ENCODE measurements at places on chromosomes 12 and 14.

DNA sequence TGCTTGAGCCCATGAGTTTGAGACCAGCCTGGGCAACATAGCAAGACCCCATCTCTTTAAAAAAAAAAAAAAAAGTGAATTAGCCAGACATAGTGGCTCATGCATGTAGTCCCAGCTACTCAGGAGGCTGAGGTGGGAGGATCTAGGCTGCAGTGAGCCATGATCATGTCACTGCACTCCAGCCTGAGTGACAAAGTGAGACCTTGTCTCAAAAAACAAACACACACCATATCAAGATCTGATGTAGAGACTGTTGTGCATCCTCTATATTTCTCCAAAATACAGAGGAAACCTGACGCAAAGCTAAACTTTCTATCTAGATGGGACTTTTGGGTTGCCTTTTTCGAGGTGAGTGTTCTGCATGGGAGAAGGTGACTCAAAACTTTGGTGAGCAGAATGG lies 77.4 kb upstream of the SLC8A3 start:
- DNase-seq, result no peak

DNA sequence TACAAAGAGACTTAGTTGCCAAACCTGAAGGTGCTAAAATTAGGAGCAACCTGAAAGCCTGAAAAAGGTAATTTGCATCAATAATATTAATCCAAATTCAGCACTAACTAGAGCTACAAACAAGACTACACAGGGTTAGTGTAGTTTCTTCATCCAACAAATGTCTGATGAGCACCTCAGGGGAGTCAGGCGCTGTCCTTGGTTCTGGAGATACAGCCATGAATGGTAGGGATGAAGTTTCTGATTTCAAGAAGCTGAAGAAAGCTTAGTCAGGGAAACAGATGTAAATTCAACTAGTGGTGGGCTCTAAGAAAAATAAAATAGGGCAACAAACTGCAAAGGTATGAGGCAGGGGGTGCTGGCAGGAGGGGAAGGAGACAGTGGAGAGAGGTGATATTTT lies 266.3 kb downstream of the GLT1D1 start:
- DNase-seq, result peak; percentile 5

GRCh38 chr12:53060721-53061276 lies 10.9 kb downstream of the TNS2 start:
- DNase-seq, result no peak

DNA sequence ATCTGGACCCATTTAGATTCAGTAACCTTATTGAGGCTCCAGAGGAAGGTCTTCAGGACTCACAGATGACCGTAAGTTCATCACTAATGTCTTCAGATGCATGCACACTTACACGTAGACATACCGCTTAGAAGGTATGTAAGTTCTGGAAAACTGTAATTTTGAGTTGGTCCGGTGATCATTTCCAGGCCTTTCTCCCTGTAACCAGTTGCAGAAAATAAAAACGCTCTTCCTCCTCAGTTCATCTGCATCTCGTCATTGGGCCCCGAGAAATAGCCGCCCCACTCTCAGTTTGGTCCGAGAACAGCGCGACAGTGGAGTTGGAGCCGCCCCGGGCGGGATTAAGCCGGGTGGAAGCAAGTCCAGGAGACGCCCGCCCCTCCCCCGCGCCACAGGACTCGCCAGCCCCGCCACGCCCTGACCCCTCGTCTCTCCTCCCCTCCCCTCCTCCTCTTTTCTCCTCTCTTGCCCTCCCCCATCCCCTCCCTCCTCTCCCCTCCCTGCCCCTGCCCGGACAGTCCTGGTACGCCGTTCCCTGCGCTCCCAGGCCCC lies 83.7 kb downstream of the TNFAIP2 start:
- no peak for DNase-seq

- no peak for DNase-seq
Measured at GRCh38 chr12:60539592-60539991, 943.8 kb downstream of the SLC16A7 start.

DNA sequence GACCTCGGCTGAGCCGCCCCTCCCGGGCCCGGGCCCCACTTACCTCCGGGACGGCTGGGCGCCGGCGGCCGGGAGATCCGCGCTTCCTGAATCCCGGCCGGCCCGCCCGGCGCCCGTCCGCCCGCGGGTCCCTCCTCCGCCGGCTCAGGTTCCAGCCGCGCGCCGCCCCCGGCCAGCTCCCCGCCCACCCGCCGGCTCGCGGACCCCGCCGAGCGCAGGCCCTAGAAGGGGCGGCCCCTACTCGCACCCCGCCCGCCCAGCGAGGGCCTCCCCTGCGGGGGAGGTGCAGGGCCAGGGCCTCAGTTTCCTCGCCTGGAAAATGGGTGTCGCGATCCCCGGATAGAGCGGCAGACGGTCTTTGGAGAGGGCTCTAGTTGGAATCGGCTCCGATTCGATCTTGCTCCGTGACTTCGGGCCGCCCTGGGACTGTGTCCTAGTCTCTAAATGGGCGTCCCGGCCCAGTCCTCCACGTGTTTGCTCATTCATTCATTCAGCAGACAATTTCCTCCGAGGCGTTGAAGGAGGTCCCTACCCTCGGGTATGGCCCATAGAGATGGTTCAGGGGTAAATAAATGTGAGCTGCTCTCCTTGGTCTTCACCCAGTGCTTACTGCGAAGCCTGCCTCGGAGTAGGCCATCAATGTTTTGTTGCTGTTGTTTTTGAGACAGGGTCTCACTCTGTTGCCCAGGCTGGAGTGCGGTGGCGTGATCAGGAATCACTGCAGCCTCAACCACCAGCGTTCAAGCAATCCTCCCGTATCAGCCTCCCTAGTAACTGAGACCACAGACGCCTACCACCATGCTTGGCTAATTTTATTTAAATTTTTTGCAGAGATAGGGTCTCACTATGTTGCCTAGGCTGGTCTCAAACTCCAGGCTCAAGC lies at the start of gene TRPV4:
Gene TRPV4, minus strand, starts transcription at position 92 of the 883 bp plus-strand sequence. CDS start 18,602 bp downstream, outside the sequence.
- peak; percentile 41 for DNase-seq

DNA sequence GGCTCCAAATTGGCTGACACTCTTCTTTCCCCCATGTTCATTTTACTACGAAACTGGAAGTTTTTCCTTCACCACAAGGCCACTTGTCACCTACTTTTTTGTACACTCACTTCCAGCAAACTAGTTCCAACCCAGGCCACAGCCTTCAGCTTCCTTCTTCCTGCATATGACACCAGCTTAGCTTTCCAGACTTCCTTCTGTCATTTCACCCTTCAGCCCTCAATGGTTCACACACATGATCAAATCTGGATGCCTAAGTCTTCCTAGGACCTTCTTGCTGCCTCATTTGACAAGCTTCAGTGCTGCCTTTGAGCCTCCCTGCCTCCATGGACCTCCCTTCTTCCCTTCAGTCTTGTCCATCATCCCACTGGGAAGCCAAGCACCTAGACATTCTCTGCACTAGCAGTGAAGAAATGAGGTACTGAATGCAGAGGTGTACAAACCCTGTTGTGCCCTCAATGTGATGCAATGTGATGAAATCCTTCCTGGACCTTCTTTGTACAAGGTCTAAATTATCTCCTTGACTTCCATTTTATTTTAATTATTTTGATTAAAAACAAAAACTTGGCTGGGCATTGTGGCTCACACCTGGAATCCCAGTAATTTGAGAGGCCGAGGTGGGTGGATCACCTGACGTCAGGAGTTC lies 4.3 kb upstream of the REC8 start:
- DNase-seq, result no peak

DNA sequence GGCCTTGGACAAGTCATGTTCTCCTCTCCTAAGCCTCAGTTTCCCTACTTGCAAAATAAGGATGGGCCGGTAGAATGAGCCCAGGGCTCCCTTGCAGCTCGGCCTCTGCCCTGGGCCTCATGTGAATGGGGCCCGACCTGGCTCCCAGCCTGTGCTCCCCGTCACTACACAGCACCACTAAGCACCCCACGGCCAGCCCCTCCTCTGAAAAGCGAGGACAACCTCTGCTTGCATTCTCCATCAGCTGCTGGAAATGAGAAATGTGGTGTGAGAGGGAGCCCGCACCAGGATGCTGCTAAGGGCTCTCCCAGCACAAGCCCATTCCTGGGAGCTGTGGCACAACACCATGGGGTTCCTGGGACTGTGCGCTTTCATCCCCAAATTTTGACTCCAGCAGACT lies 10.2 kb downstream of the SLC25A47 start:
- no peak for DNase-seq

DNA sequence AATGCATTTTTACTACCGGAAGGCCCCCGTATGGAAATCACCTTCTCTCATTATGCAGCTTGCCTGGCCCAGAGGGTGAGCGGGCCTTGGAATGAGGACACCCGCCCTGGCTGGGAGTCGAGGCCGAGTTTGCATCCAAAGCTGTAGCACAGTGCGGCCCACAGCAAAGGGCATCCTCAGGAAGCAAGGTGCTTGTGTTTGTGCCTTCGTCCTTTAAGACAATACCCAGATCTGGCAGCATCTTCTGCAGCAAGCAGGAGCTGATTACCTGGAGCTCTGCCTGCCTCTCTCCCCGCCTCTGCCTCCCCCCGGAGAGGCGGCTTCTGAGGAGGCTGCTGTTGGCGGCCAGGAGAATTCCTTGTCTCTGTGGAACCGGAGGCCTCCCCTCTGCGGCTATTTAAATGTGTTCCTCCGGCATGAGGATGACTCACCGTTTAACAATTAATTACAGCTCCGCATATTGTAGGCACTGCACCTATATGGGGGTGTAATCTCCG lies 145.3 kb downstream of the CACNA1C start:
- no peak for DNase-seq

- no peak for DNase-seq
Measured at GRCh38 chr12:39780913-39781446, 161.4 kb upstream of the ABCD2 start.

Data from right renal pelvis (tissue), 4 donors.